H1 (cell line): ENCODE measurements at places on chromosomes 5 and 9.
A peak's percentile ranks its signal among the peaks of the same experiment; 100 is the strongest.

DNA sequence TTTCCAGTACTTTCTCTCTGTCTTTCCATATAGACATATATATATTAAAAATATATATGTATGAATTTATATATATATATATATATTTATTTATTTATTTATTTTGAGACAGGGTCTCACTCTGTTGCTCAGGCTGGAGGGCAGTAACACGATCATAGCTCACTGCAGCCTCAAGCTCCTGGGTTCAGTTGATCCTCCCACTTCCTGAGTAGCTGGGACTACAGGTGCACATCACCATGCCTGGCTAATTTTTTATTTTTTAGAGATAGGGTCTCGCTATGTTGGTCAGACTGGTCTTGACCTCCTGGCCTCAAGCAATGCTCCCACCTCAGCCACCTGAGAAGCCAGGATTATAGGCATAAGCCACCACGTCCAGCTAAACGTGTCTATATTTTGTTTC, 210.1 kb downstream of the CD180 start:
- no peak for DNase-seq

GRCh38 chr9:673966-674526, 167.5 kb upstream of the DMRT1 start:
- peak; percentile 71 for DNase-seq

DNA sequence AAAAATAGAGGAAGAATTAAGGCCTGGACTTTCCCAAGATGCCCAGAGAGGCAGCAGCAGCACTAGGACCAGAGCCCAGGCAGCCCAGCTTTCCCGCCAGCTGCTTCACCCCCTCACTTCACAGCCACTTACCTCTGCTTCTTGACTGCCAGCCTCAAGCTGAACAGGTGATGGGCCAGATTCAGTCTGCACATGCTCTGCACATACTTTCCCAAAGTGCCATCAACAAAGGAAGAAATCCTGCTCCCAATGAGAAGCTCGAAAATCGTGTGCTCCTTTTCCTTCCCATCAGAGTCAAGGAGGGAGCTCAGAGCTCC, 4.1 kb upstream of the SLC25A48 start:
- no peak for DNase-seq

DNA sequence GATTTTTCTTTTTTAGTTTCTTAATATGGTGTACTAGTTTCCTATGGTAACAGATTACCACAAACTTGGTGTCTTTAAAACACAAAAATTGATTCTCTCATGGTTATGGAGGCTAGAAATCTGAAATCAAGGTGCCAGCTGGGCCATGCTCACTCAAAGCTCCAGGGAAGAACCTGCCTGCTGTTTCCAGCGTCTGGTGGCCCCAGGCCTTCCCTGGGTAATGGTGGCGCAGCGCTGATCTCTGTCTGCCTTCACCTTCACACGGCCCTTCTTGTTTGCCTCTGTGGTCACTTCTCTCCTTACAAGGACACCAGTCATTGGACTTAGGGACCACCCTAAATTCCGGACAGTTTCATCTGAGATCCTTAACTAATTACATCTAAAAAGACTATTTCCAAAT, 70.5 kb upstream of the GFPT2 start:
- DNase-seq = no peak

GRCh38 chr9:90331826-90332575, 310.6 kb downstream of the DIRAS2 start:
- DNase-seq = no peak
